ENCODE measurements at places on chromosomes 6 and 20. TPM values are rescaled to one million over a fixed set of nuclear protein-coding genes. Genes with fewer than 3 reads are reported as not detected.

DNA sequence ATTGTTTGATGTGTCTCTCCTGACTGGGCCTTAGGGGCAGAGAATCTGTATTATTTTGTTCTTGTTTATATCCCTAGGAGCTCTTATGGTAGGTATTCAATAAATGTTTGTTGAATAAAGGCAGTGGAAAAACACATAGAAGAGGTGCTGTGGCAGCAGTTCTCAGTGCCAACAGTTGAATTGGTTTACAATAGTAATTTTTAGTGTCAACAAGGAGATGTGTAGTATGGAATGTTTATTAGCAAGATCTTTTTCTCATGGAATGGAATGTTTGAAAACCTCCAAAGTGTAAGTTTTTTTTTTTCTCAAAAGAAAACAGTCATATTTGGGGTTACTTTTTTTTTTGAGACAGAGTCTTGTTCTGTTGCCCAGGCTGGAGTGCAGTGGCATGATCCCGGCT, 28.0 kb downstream of the ASXL1 start:
- no peak for DNase-seq

GRCh38 chr20:38889792-38890496, 36.3 kb upstream of the FAM83D start:
- DNase-seq = no peak

Gene RUNX2
- total RNA-seq = 5.4 TPM

DNA sequence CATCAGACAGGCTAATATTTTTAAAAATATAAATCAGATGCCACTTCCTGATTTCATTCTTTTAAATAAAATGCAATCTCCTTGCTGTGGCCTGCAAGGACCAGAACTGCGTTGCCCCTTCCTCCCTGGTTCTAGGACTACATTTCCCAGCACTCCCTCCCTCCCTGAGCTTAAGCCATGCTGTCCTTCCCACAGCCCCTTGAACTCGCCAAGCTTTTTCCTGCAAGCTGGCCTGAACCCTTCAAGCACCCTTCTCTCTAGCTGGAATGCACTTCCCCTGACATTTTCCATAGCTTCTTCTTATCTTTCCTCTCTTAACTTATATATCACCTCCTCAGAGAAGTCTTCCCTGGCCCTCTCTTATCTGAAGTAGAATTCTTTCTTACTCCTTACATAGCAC, 6.1 kb upstream of the DOK5 start:
- no peak for DNase-seq
